ENCODE measurements at places on chromosomes 6 and 20.
A peak's percentile ranks its signal among the peaks of the same experiment; 100 is the strongest.

DNA sequence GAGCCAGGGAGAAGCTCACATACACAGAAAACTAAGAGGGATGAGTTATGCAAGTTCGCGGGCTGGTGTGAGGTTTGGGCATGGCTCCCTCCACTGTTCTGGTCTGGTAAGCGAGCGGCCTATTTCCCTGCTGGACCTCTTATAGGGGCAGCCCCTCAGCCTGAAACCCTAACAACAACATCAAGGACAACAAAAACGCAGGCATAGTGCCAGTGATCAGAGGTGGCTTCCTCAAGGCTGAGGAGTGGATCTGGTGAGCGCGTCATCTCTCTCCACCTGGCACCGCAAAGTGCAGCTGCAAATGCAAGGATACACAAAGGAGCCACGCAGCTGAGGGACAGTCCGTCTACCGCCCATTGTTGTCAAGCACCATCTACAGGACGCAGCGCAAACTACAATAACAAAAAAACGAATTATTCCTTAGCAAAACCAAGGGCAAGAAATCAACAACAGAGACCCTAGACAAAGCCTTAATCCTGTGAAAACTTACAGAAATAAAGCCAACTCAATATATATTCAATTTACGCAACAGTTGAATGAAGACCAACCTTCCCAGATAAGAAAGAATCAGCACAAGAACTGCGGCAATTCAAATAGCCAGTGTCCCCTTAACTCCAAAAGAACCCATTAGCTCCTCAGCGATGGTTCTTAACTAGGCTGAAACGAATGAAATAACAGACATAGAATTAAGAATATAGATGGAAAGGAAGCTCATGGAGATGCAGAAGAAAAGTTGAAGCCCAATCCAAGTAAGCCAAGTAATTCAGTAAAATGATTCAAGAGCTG lies 9.2 kb upstream of the DEFB110 start:
- peak; percentile 2 for DNase-seq

GRCh38 chr20:22333885-22334545 lies 250.4 kb downstream of the FOXA2 start:
- peak; percentile 83 for DNase-seq

DNA sequence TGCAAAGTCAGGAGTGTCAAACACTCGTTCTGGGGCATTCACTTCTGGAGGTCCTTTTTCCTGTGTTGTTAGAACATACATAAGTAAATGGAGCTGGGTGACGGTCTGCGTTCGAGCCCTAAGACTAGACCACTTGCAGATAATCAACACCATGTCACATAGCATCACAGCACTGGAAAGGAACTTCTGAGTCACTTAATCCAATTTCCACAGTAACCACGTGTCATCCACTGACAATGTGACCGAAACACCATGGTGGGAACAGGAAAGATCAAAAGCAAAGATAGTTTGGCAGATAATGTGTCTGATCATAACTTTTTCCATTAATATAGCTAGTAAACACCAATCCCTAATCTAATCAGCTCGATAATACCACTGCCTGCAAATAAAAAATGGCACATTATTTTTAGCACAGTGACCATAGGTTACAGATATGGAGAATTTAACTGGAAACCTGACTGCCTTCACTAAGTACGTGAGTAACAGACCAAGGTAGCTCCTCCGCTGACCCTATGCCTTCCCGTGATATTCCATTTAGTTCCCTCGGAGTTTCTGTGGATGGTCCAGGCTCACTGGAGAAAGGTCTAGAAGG lies 34.8 kb downstream of the WRNIP1 start:
- DNase-seq, result no peak

- DNase-seq, result no peak
Observed at GRCh38 chr6:16608444-16608843, 152.8 kb downstream of the ATXN1 start.

- no peak for DNase-seq
Observed at GRCh38 chr6:113697632-113698410, 159.3 kb upstream of the MARCKS start.

GRCh38 chr6:125792680-125793079 lies 1.9 kb downstream of the NCOA7 start:
- DNase-seq, result no peak

- no peak for DNase-seq
Observed at GRCh38 chr6:81838724-81839426, 86.4 kb upstream of the TENT5A start.

DNA sequence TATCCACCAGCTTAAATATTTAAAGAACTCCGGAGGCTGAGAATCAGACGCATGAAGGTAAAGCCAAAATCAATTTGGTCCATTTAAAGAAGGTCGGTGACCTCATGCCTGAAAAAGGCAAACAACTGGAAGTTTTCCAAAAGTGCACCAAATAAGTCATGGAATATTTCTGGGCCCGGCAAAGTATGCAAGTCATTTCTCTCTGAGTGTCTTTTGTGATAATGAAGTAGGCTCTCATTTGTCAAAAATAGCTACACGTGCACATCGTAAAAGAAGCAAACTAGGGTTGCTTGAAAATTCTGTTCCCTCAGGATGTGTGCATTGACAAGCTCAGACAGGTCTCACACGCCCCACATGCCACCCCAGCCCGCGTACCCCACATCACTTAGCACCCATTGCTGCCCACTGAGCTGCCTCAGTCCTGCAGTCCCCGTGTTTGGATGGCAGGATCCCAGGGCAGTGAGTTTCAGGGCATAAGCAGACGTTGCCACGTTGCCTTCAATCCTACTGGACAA lies 20.5 kb upstream of the PYGB start:
- peak; percentile 68 for DNase-seq

GRCh38 chr6:8785223-8785622 lies 349.9 kb upstream of the SLC35B3 start:
- no peak for DNase-seq

GRCh38 chr6:13046084-13046483 lies 282.3 kb downstream of the TBC1D7 start:
- DNase-seq, result no peak

DNA sequence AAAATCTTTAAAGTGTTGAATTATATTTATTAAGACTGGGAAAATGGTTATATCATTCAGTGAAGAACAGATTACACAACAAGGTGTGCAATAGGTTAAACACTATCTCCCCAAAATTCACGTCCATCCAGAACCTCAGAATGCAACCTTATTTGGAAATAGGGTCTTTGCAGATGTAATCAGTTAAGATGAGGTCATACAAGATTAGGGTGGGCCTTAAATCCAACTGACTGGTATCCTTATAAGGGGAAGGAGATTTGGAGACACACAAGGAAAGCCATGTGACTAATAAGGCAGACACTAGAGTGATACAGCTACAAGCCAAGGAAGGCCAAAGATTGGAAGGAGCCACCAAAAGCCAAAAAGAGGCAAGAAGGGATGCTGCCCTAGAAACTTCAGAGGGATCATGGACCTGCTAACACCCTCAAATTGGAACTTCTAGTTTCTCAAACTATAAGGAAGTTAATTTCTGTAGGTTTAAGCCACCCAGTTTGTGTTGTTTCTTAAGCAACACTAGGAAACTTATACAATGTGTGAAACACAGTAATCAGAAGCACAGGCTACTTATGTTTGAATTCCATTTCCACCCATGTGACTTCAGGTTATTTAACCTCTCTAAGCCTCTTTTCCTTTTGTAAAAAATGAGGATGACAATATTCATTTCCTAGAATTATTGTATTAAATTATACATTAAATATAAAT lies 16.9 kb downstream of the ILRUN start:
- no peak for DNase-seq

GRCh38 chr6:3372912-3373554 lies 83.8 kb downstream of the SLC22A23 start:
- DNase-seq, result no peak

- no peak for DNase-seq
Observed at GRCh38 chr6:143204045-143204444, 143.4 kb downstream of the AIG1 start.

DNA sequence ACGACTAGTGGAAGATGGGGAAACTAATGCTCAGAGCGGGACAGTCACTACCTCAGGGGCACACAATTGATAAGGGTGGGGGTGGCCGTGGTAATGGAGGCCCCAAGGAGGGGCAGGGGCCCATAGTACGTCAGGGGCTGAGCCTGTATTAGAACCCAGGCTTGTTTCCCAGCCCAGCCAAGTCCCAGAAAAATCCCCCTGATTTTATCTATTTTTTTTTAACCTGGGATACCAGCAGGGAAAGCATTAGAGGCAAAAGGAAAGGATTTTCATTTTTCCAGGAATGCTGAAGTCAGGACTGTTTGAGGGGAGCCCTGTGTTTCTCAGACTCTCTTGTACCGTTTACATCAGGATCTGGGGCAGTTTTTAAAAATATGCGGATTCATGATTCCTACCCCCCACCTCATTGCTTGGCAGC lies 382 bp downstream of the MYH7B start:
- DNase-seq, result no peak

DNA sequence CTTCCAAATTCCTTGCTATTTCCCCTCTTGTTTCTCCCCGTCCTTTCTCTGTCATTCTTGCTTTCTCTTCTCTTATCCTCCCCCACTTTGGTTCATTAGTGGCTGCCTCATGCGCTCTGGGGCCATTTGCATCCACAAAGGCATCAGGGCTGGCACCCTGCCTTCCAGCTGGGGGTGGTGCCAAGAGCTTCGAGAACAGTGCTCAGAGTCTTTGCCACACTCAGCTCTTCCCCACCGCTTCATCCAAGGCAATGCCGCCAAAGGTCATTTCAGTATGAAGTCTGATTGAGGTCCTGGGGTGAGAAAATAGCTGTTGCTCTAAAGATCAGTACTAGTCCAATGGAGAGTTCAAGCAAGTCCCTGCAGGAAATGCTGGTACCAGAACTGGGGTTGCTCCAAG lies 22.7 kb downstream of the OLIG3 start:
- DNase-seq, result no peak

GRCh38 chr20:64160526-64161355 lies 3.5 kb upstream of the MYT1 start:
- DNase-seq, result no peak

GRCh38 chr20:37165031-37165430 lies 14.1 kb upstream of the RPN2 start:
- no peak for DNase-seq

DNA sequence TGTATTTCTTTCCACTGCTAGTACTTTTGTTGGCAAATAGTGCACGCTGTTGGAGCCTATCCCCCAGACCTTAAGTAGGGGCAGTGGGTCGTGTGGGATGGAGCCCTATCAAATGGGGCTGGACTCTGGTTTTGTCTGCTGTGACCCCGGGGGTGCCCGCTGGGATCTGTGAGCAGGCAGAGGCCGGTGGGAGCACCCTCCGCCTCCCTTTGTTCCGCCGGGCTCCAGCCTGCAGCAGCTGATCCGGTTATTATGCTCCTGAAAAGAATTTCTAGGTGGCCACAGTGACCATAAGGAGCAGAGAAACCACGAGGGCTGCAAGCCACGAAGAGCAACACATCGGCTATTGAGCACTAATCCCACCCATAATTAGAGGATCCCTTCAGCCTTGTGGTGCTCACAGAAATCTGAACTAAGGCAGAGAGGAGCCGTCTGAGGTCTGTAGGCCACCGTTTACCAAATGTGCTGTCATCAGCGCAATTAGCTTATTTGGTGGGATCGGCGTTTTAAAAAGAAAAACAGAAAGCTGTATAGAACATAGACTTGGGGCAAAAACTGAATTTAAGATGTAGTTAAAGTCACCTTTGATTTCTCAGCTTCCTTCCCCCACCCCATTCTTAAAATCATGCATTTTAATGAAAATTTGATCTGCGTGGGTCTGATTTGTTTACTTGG lies 598.3 kb upstream of the JAG1 start:
- no peak for DNase-seq

GRCh38 chr6:35357677-35358076 lies 15.3 kb downstream of the PPARD start:
- DNase-seq, result no peak

DNA sequence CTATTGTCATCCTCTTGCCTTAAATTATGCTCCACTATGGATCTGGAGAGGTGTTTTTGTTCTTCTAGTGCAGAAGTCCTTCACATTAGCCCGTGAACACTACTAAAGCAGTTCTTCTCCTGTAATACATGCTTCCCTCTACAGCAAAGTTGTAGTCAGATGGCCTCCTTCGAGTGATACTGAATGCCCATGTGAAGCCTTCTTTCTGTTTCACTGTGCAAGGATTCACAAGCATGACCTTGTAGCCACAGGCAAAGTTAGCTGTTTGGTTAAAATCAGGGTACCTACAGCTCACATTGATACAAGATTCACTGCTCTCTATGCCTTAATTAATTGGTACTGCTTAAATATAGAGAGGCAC lies 47.6 kb downstream of the ARHGAP18 start:
- no peak for DNase-seq

DNA sequence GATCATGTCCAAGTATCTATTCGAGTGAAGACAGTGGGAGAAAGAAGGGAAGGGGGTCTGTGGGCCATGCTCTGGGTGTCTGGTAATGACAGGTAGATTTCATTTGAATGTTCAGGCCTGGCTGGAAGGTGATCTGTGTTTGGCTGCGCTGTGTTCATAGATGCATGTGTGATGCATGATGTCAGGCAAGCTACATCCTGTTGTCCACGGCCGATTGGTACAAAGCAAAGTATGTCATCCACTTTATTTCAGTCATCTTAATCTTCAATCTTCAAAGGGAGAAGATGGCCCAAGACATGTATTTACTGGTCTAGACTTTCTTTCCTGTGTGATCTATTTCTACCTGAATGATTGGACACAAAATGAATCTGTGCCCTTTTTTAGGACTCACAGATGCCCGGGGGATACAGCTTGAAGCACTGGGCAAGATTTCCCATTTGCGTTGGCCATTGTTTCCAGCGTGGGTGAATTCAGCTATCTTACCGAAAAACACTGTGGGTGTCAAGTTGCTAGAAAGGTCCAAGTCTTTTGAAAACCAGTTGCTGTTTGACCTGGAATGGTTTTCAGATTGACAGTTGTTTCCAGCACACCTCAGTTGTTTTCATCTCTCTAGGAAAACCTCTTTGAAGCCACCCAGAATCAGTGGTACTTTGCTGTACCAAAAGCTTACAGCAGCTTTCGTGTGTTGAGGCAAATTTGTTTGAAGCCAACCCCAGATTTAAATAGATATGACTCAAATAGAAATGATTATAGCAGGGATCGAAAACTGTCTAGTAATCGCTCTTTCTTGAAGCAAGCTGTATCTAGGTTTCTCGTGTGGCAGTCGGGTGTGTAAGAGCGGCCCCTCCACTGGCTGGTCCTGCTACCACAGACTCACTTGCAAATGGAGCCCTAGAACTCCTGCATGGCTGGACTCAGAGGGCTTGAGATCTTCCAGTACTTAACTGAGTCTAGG lies 27.2 kb downstream of the DUSP22 start:
- no peak for DNase-seq

- no peak for DNase-seq
Observed at GRCh38 chr6:28402197-28402596, 2.6 kb upstream of the ZSCAN12 start.

GRCh38 chr6:137763436-137763835 lies 103.6 kb upstream of the TNFAIP3 start:
- DNase-seq, result no peak

- DNase-seq, result no peak
Observed at GRCh38 chr6:53431704-53432103, 83.0 kb upstream of the ELOVL5 start.

- no peak for DNase-seq
Observed at GRCh38 chr6:1382331-1382882, 7.0 kb upstream of the FOXF2 start.

All from HuH-7.5 (cell line).